ENCODE measurements at places on chromosomes 12 and 14.

DNA sequence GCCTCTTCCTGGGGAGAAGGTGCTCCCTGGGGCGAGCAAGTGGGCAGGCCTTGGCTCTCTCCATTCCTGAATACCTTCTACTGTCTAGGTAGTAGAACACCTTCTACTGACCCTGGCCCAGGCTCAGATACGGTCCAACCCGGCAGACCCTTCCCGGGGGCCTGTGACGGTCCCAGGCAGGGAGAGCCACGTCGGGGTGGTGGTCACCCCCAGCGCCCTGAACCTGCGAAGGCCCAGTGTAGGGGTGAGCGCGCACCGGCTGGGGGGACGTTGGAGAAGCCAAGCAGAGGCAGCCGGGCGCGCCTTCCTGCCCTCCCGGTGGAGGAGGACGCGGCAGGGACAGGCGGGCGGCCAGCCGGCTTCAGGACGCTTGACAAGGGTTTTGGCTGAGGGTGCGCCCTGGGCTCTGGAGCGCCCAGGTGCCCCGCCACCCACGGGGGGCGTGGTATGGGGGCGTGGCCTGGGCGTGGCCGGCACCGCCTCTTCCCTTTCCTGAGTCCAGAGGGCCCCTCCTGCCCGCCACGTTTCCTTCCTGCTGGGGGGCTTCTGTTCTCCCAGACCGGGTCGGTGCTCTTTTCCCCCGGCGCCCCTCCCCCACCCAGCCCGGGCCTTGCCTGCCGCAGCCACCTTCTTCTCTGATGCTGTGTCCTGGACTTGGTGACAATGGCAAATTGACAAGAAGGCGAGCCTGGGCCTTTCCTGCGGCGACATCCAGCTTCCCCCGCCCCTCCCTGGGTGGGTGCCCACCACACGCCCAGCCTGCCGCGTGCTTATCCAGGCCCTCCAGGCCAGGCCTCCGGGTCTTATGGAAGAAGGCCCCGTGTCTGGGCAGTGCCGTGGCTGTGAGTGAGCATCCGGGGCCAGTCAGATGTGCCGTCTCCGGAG is 24.5 kb upstream of the PPP1R13B start:
- DNase-seq = peak; percentile 83

GRCh38 chr14:65045709-65046108 is 56.6 kb downstream of the MAX start:
- DNase-seq = no peak

DNA sequence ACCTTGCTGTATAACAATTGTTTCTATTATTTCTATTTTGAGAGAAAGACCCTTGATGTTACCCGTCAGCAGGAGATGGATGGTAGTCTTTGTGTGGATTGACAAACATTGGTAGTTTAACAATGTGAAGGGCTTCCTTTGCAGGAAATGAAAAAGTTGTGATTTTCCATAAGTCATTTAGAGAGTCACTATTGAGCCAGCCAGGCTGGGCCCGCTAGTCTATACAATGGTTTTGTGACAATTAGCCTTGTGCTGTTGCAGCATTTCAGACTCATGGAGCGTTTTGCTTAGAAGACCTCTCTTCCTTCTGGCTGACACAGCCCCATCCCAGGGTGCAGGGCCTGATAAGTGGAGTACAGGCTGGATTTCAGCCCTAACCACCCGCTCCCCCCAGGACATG is 18.3 kb upstream of the SLC38A2 start:
- DNase-seq = no peak

GRCh38 chr12:96812153-96812552 is 94.9 kb upstream of the NEDD1 start:
- no peak for DNase-seq

Measured in activated B cell treated with CpG ODN at 0.5 μM for 24 hours (primary cell).